Cortex of kidney (tissue), 1 donor: ENCODE measurements at places on chromosomes 4 and X.

GRCh38 chr4:30450474-30450873 lies 269.7 kb upstream of the PCDH7 start:
- DNase-seq = no peak

- no peak for DNase-seq
These were observed 213.0 kb upstream of the VEGFC start for GRCh38 chr4:177005674-177006230.

- no peak for DNase-seq
These were observed 5.8 kb downstream of the TAFAZZIN start for GRCh38 chrX:154417157-154417556.

- no peak for DNase-seq
These were observed 22.4 kb downstream of the TMEM33 start for GRCh38 chr4:41957634-41958033.

GRCh38 chr4:152064753-152065152 lies 303.9 kb upstream of the GATB start:
- DNase-seq = no peak
